IMR-90 (cell line): ENCODE measurements at places on chromosomes 6 and 20.

DNA sequence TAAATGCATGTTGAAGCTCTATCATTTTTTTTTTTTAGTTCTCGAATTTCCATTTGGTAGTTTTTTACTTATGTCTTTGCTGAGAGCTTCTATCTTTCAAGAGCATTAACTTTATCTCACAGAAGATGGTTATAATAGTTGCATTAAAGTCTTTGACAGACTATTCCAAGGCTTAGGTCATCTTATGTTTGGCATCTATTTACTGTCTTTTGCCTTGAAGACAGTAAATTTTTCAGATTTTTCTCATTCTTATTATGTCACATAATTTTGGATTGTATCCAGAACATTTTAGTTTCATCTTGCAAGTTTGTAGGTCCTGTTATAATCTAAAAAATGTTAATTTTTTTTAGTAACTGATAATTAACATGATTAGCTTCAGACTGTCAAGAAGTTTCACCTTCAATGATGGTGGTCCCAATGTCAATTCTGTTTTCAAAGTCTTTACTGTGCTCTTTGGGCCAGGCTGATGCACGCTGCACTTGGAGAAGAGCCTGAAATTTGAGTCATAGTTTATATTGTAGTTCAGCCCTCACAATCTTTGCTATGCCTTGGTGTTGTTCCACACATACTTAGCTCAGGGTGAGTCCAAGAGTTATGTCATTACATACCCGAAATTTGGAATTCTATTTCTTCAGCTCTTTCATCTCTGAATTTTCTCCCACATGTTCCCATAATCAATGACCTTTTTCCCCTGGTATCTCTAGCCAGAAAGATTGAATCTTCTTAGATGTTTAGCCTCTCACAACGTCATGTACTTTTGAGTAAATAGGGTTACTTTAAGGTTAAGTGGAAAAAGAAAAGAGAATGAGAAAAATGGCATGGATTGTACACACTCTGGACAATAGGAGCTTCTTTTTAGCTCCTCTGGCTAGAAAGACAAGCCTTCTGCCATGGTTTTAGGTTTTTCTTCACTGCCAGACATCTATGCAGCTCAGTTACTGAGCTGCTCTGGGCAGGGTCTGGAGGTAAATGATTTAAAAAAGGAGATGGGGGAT is 110.3 kb upstream of the BTBD3 start:
- DNase-seq = peak; percentile 93
- no peaks in the 10 kb centered on the region for H3K27me3 ChIP-seq
- no peaks in the 10 kb centered on the region for H3K36me3 ChIP-seq
- H3K4me1 ChIP-seq = peaks cover 21% of the 10 kb centered on the region
- H3K27ac ChIP-seq = peak overlapping the region; percentile 70; the same call in 1 of the 2 replicates

- H3K27ac ChIP-seq = peak overlapping the region; percentile 25
- H3K36me3 ChIP-seq = no peaks in the 10 kb centered on the region
- no peaks in the 10 kb centered on the region for H3K27me3 ChIP-seq
These were observed 67.3 kb downstream of the ADTRP start for GRCh38 chr6:11711003-11711983.

DNA sequence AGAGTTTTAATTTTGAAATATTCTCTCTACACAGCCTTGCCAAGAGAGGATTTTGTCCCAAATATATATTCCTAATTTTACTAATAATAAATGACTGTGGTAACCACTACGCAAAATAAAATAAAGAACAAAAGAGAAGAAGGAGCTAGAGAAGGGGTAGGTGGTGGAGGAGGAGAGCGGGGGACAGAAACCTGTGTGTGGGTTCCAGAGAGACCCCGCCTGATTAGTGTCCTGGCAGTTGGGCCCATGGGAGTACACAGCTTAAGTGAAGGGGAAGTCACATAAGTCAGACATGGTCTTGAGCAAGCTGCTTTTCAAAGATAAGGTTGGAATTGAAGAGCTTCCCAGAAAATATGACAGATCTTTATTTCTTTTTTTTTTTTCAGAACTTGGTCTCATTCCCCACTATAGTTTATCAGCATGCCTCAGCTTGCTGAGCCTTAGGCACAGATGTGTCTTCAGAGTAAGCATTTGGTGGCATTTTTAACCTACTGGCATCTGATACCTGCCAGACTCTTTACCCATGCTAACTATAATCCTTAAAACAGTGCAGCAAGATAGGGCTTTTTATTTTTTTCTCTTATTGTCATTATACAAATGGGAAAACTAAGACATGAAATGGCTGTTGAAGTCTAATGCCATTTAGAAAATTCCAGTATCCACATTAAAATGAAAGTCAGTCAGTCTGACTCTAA is 9.6 kb upstream of the RHAG start:
- no peak for DNase-seq
- H3K4me3 ChIP-seq = no peak overlapping the region
- H3K27ac ChIP-seq = no peak overlapping the region
- no peaks in the 10 kb centered on the region for H3K4me1 ChIP-seq
- no peaks in the 10 kb centered on the region for H3K27me3 ChIP-seq

- H3K4me3 ChIP-seq = no peak overlapping the region
- peaks cover 15% of the 10 kb centered on the region for H3K36me3 ChIP-seq
- DNase-seq = peak; percentile 77
- H3K4me1 ChIP-seq = peaks cover 48% of the 10 kb centered on the region
These were observed 20.2 kb downstream of the LEMD2 start for GRCh38 chr6:33768644-33769120.

DNA sequence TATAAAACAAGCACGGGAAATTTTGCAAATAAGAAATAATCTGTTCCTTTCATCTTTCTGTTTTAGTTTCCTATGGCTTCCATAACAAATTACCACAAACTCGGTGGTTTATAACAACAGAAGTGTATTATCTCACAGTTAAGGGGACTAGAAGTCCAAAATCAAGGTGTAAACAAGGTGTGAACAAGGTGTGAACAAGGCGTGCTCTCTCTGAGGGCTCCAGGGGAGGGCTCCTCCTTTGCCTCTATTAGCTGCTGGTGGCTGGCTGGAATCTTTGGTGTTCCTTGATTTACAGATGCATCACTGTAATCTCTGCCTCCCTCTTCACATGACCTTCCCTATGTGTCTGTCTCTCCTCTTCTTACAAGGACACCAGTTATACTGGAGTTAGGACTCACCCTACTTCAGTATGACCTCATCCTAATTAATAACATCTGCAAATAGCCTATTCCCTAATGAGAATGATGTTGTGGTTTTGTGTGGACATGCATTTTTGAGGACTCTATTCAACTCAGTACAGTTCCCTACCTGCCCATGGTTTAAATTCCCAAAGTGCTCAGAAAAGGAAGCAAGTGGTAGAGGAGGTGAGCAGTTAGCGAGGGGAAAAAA is 17.5 kb upstream of the BMP5 start:
- H3K27ac ChIP-seq = no peak overlapping the region
- H3K4me3 ChIP-seq = no peak overlapping the region
- peaks cover 6% of the 10 kb centered on the region; the same call in 1 of the 2 replicates for H3K4me1 ChIP-seq
- H3K36me3 ChIP-seq = no peaks in the 10 kb centered on the region
